SK-N-DZ (cell line): ENCODE measurements at places on chromosomes 2 and 18.

DNA sequence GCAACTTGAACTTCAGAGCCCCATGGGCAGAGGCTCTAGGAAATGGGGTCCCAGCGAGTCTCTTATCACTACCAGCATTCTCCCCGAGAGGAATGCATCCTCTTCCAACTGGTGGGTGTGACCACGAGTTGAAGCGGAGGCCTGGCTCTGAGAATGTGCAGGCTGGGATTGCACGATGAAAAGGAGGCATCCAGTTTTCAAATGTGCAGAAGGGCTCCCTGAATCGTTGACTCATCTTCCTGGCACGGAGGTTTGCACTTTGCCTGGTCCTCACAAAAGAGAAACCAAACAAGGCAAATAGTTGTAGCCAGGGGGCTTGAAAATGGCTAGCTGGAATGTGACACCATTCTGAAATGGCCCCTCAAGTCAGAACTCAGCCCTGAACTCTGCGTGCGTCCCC is 216.7 kb downstream of the GLI2 start:
- DNase-seq: no peak

DNA sequence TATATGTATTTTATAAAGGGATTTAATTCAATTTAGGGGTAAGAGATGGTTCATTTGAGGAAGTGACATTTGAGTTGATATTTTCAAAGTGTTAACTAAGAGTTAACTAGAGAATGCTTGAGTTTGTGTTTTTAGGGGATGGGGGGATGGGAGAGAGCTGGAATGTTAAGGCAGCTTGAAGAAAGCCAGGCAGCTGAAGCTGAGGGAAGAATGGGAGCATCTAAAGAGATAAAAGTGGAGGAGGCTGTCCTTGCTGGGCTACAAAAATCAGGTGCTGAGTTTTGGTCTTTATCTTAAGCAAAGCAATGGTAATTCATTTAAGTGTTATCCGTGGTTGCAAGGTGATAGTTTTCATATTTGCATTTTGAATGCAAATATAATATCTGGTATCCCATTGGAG is 9.2 kb downstream of the CHST9 start:
- no peak for DNase-seq

DNA sequence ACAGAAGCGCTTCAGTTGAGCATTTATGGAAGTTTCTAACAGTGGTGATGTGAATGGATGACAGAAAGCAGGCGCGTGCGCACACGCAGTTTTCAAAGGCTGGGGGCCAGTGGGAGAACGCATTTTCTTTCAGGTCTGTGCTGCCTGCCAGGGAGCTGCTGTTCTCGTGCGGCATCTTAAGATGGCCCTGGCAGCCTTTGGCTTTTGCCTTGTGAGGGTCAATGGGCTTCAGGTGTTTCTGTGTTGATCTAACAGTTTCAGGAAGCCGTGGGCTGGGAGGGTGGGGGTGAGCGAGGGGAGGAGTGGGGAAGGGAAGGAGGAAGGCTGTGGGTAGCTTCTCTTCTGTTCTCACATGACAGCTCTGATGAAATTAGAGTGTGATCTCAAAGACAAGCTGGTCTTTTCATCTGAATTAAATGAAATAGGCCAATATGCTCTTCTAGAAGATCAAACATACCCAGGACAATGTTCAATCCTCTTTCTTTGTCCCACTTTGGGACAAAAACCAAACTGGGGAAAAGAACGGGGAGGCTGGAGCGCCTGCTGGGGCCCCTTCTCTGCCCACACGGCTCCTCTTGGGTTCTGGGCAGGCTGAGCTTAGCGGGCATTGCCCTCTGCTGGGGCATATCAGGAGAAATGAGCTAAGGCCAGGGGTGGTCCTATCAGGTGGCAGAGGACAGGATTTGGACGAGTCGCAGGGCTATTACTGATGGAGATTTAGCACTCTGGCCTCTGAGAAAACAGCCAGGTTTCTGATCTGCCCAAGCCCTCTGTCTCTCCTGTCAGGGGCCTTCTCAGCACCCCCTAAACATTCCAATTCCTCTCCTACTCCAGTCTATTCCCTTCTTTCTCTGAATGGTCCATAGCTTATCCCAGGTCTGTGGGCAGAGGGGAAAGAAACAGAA is 126.2 kb upstream of the LGALSL start:
- DNase-seq: peak; percentile 50

- DNase-seq: peak; percentile 1
These were observed 340.0 kb upstream of the MEX3C start for GRCh38 chr18:51537487-51537886.

DNA sequence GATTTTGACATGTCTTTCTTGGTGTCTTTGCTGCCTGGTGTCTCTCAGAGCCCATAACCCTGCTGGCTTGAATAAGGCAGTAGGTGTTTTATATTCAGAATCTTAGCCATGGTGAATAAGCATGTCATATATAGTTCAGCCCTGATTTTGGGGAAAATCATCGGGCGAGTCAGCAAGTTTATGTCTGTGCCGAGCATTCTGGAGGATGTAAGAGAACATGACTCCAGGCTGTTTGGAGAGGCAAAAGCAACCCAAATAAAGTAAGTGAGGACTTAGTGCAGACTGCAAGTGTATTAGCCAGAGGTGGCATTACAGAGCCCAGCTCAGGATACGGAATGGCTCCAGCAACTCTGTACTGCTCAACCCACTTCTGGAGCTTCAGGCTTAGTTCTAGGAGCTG is 50.3 kb downstream of the TCF7L1 start:
- DNase-seq: no peak

- no peak for DNase-seq
These were observed 42.8 kb upstream of the KLF11 start for GRCh38 chr2:10000541-10000940.

DNA sequence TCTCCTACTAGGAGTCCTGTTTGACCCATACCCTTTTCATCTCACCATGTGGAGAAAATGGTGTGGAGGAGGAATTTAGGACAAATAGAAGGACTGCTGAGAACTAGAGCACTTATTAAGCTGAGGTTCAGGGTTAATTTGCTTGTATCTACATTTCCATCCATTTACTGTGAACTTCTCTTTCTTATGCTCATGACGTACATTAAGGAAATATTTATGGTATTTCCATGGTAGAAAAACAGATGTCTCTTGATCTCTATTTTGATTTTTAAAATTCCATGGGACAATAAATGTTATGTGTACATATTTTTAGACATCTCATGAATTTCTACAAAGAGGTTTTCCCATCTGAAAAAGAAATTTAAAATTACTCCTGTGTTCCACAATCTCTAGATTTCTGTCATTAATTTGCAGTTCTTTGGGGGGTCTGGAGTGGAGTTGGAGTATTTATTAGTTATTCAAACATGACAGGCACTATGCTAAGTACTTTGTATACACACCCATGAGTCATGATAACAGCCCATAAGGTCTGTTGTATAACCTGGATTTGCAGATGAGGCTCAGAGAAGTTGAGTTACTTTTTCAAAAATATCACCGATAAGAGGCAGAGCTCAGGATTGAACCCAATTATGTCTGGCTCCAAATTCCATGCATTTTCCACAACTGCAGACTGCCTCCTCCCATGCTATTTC is 112.6 kb downstream of the COPS8 start:
- DNase-seq: no peak

DNA sequence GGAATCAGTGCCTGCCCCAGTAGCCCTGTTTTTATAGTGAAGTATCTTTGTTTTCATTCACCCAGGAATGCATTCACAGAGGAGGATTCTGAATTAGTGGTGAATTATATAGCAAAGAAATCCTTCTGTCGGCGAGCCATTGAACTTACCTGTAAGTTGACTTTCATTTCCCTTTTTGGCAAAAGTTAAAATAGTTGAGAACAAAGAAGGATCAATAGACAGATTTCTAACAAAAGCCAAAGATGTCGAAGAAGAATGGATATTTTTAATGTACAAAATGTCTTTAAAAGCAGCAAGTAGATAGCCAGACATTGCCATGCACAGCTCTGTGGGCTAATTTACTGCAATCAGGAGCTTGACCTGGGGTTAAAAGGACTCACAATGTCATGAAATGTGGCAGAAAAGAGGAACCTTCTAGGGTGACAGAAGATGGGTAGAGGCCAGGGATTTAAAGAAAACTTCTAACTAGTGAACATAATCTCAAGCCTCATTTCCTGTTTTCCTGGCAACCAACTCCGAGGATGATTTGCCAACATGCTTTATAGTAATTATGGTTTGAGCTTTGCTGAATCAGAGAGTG is 53.8 kb upstream of the TMEM87B start:
- no peak for DNase-seq
